ENCODE measurements at places on chromosomes 6 and 20.
A peak's percentile ranks its signal among the peaks of the same experiment; 100 is the strongest.

GRCh38 chr6:46113370-46113769 lies 16.4 kb upstream of the ENPP4 start:
- DNase-seq = no peak

DNA sequence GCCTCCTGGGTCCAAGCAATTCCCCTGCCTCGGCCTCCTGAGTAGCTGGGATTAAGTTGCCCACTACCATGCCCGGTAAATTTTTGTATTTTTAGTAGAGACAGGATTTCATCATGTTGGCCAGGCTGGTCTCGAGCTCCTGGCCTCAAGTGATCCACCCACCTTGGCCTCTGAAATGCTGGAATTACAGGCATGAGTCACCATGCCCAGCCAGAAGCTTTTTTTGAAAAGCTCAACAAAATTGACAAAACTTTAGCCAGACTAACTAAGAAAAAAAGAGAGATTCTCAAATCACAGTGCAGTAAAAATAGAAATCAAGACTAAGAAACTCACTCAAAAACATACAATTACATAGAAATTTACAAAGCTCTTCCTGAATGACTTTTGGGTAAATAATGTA lies 420.6 kb downstream of the COL12A1 start:
- no peak for DNase-seq

DNA sequence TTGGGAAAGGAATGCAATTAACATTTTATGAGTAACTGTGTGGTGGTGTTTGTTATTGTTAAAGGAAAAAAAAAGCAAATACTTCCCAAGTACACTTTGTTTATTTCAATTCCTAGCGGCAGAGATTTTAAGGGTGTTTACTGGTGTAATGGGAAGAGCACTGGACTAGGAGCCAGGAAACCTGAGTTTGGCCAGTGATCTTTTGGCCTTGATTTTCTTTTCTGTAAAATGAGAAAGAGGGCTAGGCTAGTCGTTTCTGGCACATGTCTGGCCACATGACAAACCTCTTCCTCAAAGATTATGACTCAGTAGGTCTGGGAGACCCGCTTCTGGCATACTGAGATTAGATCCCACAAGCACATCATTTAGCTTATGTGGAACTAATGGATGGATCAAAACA lies 428.1 kb upstream of the NOX3 start:
- no peak for DNase-seq

- DNase-seq = no peak
Measured at GRCh38 chr6:20830576-20830975, 296.3 kb downstream of the CDKAL1 start.

GRCh38 chr6:53112871-53113270 lies 35.8 kb downstream of the GCM1 start:
- DNase-seq = no peak

DNA sequence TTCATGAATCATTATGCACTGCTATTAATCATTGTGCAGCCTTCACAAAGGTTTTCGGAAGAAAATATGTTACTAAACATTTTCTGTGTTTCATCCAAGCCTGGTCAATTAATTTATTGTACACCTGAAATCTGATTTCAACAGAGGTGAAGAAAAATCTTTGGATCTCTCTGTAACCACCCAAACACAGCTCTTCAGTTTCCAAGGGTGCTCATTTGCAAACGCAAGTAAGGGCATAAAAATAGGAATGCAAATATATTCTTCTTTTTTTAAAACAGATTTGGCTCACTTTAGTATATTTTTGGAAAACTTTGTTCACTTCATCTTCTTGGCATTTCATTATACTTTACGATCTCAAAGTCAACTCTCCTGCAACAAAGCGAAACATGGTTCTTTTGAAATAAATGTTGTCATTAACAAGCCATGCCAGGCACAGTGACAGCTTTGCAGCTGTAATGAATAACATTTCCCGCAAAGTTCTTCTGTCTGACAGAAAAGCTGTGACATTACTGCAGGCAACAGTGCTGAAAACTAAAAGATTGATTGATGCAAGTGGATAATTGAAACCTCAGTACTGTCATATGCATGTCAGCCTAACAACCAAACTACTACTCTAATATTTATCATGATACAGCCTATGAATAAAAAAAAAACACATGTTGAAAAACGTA lies 348.3 kb downstream of the FRK start:
- DNase-seq = no peak

- no peak for DNase-seq
Measured at GRCh38 chr6:167707686-167708500, 118.8 kb upstream of the AFDN start.

- DNase-seq = no peak
Measured at GRCh38 chr6:142833054-142833453, 111.9 kb downstream of the HIVEP2 start.

- DNase-seq = peak; percentile 90
Measured at GRCh38 chr6:47413752-47414422, 63.7 kb upstream of the CD2AP start.

GRCh38 chr20:15951658-15952057 lies 621.6 kb downstream of the KIF16B start:
- DNase-seq = no peak

DNA sequence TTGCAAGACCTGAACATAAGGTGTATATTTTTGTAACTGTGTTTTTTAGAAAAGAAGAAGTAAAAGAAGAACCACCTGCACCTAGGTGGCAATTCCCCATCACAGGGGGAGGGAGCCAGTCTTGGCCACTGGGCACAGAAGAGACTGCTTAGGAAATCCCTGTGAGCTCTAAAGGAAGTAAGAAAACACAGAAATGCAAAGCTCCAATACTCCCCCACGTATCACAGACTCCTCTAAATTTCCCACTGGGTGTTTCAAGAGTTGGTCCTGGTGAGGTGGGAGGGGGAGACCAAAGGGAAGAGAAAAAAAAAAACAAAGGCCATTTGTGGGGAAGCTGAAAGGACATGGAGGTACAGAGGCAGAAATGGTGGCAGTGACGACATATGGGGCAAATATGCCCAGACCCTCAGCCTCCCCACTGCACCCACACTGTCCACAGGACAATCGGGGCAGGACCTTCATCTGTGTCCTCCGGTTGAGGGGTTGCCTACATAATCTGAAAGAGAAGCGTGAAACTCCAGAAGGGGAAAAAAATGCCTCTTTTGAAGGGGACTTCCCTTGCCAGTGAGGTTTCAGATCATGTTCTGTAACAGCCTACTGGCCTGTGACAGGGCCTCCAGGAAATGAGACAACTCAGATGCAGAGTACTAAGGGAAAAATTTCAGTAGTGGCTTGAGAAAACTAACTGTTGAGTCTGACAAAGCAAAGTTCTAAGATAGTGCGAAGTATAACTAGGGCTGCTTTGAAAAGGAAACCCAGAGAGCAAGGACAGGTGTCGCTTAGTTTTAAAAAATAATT lies 226.2 kb upstream of the MARCKS start:
- DNase-seq = peak; percentile 87

- no peak for DNase-seq
Measured at GRCh38 chr6:144586986-144587385, 301.9 kb downstream of the UTRN start.

DNA sequence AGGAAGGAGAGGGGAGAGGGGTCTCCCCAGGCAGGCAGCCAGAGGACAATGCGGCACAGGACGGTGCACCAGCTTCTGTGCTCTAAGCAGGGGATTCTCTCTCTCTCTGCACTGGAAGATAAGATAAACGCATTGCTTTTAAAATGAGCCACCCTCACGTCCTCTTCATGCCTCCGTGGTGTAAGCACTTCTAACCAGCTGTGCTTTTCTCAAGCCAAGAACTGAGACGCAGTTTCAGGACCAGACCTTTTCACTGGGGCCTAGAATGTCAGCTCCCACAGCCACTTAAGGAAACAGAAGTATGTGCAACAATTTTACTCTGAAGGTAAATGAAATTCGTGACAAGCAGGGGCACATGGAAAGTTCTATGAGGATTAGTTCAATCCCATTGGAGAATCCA lies 82.4 kb downstream of the PSMB1 start:
- DNase-seq = no peak

GRCh38 chr6:49868951-49869529 lies 2.7 kb upstream of the CRISP1 start:
- no peak for DNase-seq

- DNase-seq = no peak
Measured at GRCh38 chr6:39300739-39301138, 13.5 kb downstream of the KCNK17 start.

DNA sequence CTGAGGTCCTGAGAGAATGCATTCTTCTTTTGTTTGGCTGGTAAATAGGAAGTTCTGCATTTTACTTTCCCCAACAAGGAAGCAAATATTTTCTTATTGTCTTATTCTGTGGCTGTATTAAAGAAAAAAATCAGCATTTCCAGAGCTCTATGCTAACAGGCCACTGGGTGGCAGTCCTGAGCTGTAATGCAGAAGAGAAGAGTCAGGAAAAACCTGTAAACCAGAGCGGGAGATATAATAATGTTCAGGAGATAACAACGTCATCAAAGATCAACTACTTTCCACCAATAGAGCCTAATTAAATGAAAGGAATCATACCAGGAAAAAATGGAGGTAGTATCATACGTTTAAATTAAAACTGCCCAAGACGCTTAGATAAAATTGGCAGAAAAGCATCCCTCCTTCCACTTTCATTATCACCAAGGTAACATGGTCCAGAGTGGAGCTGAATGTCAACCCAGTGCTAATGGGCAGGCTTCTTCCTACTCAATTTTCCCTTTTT lies 55.6 kb upstream of the CARMIL1 start:
- peak; percentile 82 for DNase-seq

DNA sequence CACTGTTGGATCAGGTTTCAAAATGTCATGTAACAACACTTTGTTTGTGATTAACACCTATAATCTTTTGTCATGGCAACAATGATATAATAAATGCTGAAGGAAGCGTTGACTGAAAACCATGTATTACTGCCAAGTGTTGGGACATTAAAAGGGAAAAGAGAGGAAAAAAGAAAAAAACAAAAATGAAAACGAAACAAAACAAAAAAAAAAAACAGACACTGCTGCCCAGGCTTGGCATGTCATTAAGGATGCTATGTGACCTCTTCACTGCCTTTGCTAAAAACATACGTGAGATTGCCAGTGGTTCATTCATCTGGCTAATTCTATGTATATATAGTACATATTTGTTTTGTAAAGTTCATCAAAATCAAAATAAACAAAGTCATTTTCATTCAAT lies 516.7 kb upstream of the RNF217 start:
- DNase-seq = no peak

- DNase-seq = no peak
Measured at GRCh38 chr6:118277631-118278030, 270.5 kb upstream of the PLN start.

DNA sequence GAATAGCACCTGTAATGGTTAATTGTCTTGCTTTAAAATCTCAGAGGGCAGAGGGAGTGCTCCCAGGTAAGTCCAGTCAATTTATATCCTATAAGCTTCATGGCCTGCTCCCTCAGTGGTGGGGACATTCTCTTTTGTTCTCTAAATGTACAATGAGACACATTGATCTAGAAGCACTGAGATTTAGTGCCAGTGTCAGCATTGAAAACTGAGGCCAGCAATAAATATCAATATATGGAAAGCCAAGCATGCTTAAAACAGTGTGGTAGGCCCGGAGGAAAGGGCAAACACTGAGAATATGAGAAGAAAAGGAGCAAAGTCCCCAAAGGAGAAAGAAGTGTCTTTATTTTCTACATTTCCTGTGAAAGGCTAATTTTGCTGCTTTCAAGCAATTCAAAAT lies 68.4 kb upstream of the CCN2 start:
- DNase-seq = no peak

- no peak for DNase-seq
Measured at GRCh38 chr6:79223611-79224404, 10.7 kb downstream of the HMGN3 start.

GRCh38 chr20:13703265-13703664 lies 64.5 kb upstream of the TASP1 start:
- DNase-seq = no peak

- no peak for DNase-seq
Measured at GRCh38 chr6:165717732-165718465, 54.9 kb upstream of the PDE10A start.

DNA sequence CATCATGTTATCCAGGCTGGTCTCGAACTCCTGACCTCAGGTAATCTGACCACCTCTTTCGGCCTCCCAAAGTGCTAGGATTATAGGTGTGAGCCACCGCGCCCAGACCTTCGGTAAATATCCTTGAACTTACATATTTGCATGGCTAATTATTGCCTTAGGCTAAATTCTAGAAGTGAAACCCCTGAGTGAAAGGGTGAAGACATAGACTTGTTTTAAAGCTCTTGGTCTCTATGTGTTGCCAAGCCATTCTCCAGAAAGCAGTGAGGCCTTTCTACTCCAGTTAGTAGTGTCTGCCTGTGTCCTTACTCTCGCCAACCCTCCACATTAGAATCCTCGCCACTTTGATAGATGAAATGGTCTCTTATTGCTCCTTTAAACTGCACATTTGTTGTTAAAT lies 2.6 kb upstream of the NOTCH4 start:
- DNase-seq = no peak

GRCh38 chr6:147859071-147859470 lies 350.6 kb downstream of the SAMD5 start:
- no peak for DNase-seq

DNA sequence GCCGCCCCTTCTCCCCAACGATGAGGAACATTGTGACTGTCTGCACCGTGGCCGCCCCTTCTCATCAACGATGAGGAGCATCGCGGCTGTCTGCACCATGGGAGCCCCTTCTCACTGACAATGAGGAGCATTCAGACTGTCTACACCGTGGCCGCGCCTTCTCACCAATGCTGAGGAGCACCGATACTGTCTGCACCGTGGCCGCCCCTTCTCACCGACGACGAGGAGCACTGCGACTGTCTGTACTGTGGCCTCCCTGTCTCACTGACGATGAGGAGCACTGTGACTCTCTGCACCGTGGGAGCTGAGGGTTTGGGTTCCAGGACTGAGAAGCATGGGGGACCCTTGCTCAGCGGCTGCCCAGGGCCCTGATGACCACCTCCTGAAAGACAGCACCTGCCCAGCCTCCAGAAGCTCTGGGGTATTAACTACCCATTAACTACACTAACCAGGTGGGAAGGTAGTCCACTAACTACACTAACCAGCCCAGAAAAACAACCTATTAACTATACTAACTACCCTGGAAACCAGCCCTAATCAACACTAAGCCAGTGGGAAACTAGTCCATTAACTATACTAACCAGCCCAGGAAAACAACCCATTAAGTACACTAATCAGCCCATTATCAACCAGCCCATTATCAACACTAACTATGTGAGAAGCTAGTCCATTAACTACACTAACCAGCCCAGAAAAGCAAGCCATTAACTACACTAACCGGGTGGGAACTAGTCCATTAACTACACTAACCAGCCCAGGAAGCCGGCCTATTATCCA lies 116.9 kb downstream of the TAF4 start:
- no peak for DNase-seq

DNA sequence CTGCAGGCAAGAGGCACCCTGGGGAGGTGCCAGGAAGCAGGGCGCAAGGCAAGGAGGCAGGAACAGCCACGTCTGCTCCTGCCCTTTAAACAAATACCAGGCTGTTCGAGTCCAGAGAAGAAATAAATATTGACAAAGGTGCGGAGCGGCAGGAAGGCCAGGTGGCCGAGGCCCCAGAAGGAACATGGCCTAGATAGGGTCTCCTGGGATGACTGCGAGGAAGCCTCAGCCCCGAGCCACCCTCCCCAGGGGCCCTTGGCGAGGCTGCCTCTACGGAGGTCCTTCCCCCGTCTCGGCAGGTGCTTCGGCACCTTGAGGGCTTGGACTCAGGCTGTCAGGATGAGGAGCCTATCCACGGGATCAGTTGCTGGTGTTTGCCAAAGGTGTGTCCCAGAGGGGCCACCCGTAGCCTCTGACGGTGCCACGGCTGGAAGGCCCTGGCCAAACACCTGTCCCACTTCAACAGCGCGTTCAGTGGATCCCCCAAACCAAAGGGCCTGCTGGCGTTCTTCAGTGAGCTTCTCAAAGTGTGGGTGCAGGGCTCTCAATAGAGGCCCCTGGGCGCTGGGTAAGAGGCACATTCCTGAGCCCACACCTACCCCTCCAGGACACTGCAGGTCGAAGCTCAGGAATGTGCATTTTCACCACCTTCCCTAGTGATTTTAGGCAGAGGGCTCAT lies 39.8 kb downstream of the SNX5 start:
- no peak for DNase-seq

Data from NAMALWA (cell line).